ENCODE measurements at places on chromosomes 6 and 20. TPM values are rescaled to one million over a fixed set of nuclear protein-coding genes. Genes with fewer than 3 reads are reported as not detected.

- no peak for DNase-seq
Measured at GRCh38 chr6:131958542-131959470, 7.6 kb upstream of the CCN2 start.

- no peak for DNase-seq
Measured at GRCh38 chr6:22421198-22421597, 124.4 kb upstream of the PRL start.

DNA sequence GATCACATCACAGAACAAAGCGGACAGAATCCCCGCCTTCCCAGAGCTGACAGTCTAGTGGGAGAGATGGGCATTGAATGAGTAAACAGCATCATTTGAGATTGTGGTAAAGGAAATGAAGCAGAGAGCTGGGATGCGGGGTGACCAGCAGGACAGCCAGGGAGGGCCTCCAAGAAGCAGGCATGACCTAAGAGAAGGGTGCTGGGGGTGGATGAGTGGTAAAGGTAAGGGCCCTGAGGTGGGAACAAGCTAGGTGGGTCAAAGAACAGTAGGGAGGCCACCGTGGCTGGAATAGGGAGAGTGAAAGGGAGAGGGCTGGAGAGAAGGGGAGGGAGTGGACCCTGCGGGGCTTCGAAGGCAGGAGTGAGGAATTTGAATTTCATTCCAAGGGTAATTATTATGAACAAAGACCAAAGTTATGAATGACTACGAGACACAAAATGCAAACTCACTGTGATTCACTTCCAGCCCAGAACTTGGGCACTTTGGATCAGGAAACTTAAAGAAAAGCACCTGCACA lies 61.4 kb downstream of the CEBPB start:
- no peak for DNase-seq

Gene SLC52A3
- total RNA-seq, result 10.0 TPM

DNA sequence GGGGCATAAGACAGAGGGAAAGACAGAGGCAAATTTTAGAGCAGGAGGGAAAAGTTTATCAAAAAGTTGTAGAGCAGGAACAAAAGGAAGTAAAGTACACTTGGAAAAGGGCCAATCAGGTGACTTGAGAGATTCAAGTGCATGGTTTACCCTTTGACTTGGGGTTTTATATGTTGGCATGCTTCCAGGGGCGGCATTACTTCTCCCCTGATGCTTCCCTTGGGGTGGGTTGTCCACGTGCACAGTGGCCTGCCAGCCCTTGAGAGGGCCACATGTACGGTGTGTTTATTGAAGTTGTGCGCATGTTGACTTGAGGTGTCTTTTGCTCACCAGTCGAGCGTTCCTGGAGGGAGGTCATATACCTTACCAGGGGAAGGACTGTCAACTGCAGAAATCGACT lies 259.5 kb upstream of the JARID2 start:
- DNase-seq, result no peak

DNA sequence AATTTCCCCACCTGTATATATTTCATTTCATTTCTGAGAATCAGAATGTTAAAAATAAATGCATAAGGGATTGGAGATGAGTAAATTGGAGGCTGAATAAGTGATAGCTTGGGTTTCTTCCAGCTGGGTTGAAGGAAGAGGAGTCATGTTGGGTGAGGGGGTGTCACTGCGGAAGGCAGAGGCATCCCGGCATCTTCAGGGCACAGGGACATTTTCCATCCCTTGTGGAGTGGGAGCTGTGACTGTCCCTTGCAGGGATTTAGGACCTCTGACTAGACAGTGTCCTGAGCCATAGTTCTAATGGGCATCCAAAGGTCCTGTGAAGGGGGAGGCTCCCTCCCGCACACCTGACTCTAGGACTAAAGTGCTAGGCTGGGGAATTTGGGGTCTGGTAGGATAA lies 2.1 kb downstream of the MCHR2 start:
- DNase-seq, result no peak

DNA sequence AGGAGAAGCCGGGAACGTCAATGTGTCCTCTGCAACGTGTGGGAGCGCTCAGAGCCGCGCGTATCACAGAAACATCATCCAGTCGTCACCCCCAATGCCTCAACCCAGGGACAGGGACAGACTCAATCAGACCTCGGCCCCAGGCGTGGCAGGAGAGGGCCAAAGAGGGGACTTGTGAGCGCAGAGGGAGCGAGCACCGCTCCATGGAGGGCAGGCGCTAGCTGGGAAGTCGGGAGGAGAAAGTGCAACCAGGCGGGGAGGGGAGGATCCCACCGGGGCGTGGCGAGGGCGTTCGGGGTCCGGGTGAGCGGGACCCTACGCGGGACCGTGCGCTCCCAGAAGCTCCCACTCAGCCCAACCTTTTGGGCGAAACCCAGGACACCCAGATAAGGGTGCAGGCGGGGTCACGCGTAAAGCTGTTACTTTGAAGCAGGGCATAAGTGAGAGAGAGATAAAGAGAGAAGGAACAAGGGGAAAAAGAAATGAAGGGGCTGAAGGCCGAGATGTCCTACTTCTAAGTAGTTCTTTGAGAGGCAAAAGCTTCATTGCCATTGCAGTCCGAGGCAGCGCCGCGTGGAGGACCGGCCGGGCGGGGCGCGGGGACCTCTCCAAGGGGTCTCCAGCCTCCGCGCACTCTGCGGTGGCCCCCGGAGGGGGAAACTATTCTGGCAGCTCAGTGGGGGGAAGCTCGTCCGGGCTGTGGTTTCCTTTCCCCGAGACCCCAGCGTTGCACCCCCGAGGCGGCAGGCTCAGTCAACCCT lies 862 bp upstream of the SOBP start:
- DNase-seq, result peak; percentile 73

DNA sequence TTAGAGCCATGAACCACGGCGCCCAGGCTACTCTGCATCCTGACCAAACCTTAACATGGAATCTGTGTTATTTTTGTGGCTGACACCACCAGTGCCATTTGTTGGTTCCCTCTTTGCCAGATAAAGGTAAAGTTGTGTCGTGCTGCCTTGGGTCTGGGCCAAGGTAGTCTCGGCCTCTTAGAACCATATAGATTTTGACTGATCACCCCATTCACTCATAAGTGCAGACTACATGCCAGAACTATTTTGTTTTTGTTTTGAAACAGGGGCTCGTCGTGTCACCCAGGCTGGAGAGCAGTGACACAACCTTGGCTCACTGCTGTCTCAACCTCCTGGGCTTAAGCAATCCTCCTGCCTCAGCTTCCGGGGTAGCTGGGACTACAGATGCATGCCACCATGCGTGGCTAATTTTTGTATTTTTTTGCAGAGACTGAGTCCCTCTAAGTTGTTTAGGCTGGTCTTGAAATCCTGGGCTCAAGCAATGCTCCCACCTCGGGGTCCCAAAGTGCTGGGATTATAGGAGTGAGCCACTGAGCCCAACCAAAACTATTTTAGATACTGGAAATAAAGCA lies 19.2 kb upstream of the RIPOR3 start:
- no peak for DNase-seq

DNA sequence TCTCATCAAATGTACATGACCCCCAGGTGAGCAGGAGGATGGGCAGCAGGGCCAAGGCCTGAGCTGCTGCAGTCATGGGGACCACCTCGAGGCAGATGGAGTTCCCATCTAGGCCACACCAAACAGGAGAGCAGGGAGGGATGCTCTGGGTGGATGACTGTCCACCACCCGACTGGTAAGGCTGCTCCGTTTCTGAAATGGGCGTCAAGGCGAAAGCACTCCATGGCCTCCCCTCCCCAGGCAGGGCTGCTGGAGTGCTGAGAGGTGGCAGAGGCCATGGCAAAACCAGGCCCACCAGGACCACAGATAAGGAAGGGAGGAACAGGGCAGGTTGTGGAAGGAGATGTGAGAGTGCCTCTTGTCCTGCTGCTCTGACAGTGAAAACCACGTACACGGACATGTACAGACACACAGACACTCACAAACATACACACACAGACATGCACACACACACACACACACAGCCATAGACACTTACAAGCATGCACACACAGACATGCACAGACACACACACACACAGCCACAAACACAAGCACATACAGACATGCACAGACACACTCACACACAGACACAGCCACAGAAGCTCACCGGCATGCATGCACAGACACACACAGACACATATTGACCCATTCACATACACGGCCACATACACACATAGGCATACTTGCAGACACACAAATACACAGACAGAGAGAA lies 93.2 kb downstream of the PSMG4 start:
- DNase-seq, result no peak

DNA sequence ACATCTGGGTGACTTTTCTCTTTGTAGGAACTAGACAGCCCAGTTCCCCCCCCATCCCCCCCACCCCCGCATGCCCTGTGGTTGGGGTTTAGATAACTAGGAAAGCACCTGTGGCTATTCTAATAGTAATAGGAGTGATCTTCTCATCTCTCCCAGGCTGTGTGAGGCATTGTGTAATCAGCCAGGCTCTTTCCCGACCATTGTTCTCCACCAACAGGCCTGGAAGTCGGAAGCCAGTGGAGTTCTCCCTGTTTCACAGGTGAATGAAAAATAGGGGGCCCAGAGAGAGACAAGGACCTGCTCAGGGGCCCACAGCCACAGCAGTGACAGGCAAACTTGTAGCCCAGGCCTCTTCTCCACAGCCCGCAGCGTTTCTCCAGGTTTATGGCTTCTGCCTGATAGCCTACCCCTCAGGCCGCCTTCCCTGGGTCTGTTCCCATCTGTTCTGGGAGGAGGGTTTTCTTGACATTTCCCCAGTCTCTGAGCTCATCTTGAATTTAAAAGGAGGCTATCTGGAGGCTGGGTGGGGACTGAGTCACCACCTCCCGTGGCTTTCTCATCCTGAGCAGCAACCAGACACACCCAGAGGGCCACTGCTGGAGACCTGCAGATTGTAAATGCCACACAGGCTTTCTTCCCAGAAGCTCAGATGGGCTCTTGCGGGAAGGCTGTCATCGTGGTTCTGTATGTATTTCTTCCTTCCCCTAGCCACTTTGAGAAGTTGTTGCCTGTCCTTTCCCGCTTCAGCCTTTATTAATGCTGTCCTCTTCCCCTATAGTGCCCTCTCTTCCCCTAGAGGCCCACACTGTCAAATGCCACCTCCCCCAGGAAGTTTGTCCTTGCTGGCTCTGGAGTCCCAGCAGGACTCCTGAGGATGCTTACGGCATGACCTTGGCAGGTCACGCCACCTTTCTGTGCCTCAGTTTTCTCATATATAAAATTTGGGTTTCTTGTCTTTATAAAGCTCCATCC lies 75.9 kb upstream of the MYL9 start:
- peak; percentile 48 for DNase-seq

Gene MUC21
- total RNA-seq, result not detected

Gene RAB44
- total RNA-seq, result 0.15 TPM

DNA sequence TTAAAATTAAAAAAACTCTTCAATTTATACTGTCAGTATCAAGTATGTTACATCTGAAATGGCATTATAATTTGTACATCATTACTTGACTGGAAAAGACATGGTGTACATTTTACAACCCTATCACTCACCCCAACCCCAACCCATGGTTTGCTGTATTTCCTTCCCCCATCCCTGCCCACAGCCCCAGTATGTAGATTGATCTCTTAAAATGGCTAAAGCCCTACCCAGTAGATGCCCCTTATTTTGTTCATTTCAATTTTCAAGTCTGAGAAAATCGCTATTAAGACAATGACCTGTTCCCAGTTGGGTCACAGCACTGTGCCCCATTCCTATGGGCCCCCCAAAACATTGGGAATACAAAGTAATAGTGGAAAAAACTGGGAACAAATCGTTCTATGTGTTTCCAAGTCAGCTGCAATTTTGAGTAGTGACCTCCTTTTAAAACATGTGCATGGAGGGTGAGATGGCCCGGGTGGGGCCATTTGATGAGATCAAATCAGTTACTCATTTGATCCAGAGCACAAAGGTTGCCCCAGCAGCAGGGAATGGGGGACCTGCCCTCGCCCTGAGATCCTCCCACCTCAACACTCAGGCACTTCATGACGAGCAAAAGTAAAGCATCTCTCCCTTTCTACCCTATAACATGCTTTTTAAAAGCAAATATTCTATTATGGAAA lies 13.3 kb downstream of the EZR start:
- DNase-seq, result no peak

DNA sequence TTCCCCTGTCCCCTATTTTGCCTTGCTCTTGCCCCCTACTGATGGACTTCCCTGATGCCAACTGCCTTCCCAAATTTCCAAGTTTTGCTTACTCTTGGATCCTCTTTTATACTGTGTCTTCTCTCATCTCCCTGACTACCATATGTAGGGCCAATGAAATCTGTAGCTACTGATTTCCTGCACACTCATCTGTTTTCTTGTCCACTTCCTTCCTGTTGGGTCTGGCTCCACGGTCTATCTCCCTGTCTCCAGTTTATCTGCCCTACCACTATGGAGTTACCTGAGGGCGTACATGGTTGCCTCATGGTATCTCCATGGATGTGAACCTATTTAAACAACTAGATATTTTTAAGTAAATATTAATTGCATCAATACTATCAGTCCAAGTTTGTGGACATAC lies 140.3 kb upstream of the MCHR2 start:
- DNase-seq, result no peak

Gene SPDEF
- 1.6 TPM for total RNA-seq

DNA sequence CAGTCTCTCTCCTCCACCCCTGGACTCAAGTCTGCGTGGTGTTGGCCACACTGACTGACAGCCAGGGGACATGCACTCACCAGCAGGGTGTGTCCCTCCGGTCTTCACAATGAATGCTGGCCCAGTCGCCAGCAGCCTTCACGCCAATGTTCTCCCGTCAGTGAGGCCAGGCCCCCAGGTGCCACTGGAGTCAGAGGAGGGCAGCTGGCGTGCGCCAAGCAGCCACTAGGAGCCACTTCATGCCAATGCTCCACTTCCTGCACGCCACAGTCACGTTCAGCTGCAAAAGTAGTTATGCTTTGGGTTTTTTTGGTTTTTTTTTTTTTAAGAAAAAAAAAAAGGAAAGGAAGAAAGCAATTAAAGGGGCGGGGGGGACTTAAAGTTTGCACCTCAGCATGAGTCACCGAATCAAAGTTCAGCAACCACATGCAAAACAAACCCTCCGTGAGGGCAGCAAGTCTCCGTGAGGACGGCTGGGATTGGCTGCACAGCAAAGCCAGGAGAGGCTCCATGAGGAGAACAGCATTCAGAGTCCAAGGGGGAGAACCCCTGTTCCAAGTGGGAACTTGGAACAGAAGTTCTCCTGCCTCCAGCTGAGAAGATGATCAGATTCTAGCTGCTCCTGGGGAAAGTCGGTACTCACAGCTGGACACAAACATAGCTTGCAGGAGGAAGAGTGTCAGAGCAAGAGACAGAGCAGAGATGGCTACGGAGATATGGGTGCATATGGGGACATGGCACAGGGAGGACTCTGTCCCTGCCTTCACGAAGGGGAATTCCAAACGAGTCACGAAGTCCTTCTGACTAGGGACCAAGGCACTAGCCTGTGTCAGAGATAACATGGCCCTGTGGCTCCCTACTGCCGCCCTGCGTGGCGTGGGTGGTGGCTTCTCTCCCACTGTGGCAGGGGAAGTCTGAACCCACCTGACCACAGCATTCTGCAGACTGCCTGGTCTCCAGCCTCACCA lies at the start of gene ZC3H12D:
Gene ZC3H12D (minus strand): TSS at position 282 of the 968 bp plus-strand sequence. CDS start 10,471 bp downstream, outside the sequence.
- no peak for DNase-seq

Gene SLC22A1
- 1.1 TPM for total RNA-seq

DNA sequence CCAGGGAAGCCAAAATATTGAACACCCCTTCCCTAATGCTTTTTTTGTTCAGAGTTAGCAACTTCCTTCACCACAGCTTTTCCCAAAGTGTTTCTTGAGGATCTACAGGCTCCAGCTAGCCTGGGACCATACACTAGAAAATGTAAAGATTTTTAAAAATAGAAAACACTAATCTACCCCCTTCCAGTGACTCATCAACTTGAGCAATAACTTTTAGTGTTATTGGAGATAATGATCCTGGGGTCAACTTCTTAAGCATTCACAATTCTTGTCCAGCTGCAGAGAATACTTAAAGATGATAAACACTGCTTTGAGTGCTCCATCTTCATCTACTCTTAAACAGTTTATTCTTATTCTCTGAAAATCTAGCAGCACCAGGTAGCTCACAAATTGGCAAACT lies 131.6 kb downstream of the COL9A1 start:
- DNase-seq, result no peak

- peak; percentile 43 for DNase-seq
Measured at GRCh38 chr6:33080127-33081089, 4.6 kb downstream of the HLA-DPB1 start.
